ENCODE measurements at places on chromosomes 13 and 19. TPM values are rescaled to one million over a fixed set of nuclear protein-coding genes. Genes with fewer than 3 reads are reported as not detected.

The CLDN10 gene
- 89.3 TPM for polyA plus RNA-seq

The TSHZ3 gene
- polyA plus RNA-seq, result 11.7 TPM

The RASIP1 gene
- polyA plus RNA-seq, result 11.9 TPM

DNA sequence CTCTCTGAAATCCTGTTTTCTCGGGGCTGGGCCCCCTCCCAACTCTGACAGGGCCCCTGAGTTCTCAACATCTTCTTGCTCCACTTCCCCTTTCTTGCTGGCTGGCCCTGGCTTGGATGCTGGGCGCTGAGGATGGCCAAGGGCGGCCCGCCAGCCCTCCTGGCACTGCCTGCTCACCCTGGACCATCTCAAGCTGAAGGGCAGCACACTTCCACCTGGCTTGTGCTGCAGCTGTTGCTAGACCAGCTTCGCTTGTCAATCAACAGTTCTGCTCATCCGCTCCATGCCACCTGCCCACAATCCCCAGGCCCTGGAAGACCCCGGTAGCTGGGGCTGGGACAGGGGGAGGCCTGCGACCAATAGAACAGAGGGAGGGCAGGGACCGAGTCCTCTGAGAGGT is 6.9 kb upstream of the GMIP start:
- no peak for DNase-seq

GRCh38 chr13:106299621-106300020 is 235.8 kb downstream of the EFNB2 start:
- DNase-seq, result no peak

DNA sequence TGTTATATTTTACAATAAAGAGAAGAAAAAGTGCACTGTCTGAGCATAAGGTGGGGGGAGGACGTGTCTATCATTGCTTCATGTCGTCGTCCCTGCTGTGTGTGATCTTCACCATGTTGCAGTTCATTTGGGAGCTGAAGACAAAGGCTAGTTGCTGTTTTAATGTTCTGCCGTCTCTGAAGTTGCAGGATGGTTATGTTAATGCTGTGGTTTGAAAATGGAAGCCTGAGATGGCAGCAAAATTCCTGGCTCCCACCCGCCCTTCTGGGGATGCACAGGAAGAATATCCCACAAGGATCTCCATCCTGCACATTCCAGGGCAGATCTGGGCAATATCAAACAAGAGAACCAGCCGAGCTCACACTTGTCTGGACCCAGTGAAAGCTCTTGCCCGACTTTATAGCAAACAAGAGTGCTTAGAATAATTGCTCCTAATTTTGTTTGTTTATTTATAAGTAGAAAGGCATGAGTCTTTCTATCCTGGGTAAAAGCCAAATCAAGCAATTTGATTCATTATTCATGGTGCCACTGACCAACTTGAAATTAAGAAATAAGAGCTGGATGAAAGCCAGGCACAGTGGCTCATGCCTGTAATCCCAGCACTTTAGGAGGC is 110.3 kb upstream of the ABCC4 start:
- DNase-seq, result no peak

The SPTBN4 gene
- polyA plus RNA-seq, result 1.2 TPM

The RGL3 gene
- 99.4 TPM for polyA plus RNA-seq

DNA sequence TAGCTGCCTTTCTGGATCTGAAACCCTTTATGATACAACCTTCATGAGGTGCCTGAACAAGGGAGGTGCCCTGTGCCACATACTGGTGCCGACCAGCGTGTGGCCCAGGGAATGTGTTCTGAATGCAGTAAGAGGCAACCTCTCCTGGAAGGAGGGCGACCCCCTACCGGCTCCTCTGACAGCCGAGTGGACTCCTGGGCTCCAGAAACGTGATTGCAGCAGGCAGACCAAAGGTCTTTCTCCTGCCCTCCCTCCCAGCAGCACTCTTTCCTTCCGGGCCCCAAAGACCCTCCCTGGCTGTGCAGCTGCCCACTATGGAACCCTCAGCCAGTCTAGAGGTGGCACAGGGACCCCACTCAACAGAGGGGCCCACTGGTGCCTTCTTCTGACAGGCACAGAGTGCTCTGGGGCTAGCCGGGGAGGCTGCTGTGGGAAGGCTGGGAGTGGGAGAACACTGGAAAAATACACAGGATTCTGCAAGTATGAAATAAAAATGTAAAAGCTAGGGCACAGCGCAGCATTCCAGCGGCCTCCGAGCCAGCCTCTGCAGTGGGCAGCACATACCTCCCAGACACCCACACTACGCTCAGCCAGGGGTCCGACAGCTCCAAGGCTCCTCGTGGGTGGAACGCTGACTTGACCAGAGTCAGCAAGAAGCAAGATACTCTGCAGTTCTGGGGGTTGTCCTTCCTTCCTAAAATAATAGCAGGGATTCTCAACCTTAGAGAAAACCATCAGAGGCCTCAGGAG is 14.9 kb downstream of the SH3GL1 start:
- no peak for DNase-seq

GRCh38 chr19:34313188-34313587 is 51.8 kb upstream of the GPI start:
- DNase-seq, result no peak

- DNase-seq, result no peak
Observed at GRCh38 chr19:1250437-1251260, 2.3 kb downstream of the MIDN start.

DNA sequence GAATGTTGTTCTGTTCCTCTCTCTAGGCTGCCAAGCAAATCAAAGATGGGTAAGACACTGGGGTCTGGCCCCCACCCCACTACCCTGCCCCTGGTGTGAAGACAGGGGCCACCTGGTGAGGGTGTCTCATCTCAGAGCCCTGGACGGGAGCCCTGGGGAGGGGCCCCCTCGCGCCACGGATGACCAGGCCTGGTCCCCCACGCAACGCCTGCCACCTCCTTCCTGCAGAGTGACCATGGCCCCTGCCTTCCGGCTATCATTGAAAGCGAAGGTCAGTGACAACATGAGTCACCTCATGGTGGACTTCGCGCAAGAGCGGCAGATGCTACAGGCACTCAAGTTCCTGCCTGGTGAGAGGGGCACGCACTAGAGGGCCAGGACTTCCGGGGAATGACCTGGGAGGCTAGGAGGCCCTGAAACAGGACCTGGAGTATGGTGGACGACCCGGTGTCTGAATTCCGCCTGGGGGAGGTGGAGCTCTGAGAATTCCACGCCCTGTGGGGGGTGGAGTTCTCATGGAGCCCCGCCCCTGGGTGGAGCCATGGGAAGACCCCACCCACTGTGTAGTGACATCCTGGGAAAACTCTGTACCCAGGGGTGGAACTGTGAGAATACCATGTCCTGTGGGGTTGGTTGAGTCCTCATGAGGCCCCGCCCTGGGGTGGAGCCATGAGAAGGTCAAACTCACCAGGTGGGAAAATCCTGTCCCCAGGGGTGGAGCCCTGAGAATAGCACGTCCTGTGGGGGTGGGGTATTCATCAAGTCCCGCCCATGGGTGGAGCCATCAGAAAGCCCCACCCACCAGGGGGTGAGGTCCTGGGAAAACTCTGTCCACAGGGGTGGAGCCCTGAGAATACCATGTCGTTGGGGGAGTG is 6.1 kb downstream of the FSD1 start:
- DNase-seq, result no peak

DNA sequence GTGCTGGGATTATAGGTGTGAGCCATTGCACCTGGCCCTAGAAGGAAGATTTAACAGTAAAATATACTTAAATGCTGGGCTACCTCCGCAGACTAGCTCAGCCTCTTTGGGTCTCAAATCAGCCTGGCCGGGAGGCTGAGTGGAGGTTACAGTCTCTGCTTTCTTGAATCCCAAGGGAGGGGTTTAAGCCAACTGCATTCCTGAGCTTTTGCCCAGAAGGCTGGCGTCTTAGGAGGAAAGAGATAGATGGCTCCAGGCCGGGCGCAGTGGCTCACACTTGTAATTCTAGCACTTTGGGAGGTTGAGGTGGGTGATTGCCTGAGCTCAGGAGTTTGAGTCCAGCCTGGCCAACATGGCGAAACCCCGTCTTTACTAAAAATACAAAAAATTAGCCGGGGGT is 623 bp upstream of the C5AR1 start:
- DNase-seq, result no peak

- no peak for DNase-seq
Observed at GRCh38 chr13:49502954-49503353, 7.2 kb downstream of the PHF11 start.

The CILP2 gene
- 0.17 TPM for polyA plus RNA-seq

DNA sequence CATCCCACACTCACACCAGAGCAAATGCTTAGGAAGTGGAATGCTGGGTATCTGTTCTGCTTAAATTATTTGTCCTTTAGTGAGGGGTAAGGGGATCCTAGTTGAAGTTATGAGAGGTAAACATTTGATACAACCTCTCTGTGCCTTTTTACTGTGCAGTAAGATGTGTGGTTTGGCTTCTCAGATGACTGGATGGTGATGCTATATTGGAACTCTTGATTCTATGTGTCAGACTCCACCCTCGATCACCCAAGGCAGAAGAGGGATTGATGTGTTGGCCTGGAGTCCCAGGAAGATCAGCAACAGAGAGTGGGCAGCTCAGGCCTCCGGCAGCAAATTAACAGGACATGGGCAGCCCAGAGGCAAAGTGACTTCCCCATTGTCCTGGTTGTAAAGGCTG is 66.7 kb downstream of the SIPA1L3 start:
- no peak for DNase-seq

- DNase-seq, result no peak
Observed at GRCh38 chr13:82976499-82976898, 905.8 kb downstream of the SLITRK1 start.

The BICRA gene
- polyA plus RNA-seq, result 13.0 TPM
